Right renal pelvis (tissue), 4 donors: ENCODE measurements at places on chromosomes 5 and 9. TPM values are rescaled to one million over a fixed set of nuclear protein-coding genes. Genes with fewer than 3 reads are reported as not detected.

DNA sequence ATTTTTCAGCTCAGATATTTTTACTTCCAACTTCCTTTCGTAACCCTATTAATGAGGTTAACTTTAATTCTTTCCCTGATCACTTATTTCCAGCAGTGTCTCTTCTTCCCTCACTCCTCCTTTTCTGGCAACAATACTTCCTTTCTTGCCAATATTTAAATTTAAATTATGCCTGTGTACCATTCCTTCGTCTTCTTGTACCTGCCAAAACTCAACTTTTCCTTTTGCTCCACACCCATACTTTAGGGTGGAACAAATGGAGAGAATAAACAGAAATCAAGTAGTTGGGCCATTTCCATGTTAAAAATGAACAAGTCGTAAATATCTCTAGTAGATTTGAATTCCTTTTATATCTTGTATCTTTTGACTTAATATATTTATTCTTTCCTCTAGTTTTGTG, 66.0 kb downstream of the FER start:
- no peak for DNase-seq

- DNase-seq, result no peak
Observed at GRCh38 chr9:100591139-100591538, 13.3 kb downstream of the CAVIN4 start.

DNA sequence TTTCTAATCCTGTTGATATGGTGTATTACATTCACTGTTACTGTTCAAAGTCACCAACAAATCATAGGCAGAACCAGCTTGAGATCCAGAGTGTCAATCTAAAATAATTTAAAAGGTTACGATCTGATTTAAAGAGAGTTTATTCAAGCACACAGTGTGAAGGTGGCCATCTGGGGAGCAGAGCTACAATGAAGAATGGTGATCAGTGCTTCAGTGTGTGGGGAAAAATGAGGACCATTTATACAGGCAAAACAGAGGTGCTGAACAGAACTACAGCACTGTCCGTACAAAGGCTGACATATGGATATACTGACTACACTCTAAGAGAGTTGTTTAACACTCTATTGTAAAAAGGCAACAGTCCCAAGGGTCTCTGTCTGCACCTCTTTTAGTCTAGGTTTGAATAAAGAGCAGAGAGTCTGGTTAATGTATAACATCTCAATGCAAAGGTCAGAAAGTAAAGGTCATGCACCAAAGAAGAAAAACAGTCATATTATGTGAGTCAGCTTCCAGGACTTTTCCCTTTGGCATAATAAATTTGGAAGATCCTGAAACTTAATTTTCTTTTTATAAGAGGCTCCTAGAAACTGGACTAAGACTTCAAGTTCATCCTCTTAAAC, 29.7 kb upstream of the TDRD7 start:
- DNase-seq, result peak; percentile 38

GRCh38 chr9:97602430-97602829, 30.7 kb downstream of the TSTD2 start:
- no peak for DNase-seq

DNA sequence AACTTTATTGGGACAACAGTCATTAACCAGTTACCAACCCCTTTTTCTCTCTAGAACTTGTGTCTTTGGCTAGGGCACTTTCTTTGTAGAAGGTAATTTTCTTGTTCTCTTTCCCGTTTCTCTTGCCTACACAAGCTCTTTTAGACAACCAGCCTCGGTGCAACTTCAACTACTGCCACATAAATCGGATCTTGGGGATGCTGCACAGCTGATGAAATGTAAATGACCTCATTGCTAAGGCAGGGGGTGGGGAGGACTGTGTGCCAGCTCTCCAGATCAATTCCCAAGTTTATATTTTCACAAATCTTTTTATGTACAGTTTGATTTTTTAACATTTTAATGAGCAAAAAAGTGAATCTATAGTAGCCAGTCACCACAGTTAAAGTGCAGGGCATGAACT, 157.6 kb downstream of the DENND1A start:
- no peak for DNase-seq

DNA sequence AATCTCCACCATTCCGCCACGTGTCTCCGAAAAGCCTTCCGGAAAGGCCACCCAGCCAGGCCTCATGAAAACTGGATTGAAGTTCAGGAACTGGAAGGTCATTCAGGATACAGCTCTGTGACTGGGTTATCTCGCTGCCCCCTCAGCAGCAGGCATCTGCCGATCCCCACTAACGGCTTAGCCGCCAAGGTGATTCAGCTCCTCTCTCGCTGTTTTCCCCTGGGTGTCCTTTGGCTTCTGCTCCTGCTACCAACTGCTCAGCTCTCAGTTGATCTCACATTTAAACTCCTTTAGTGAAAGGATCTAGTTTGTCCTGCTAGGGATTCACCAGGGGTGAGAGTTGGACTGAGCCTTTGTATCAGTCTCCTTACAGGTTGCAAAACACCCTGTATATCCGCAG, 2.2 kb upstream of the GDNF start:
- DNase-seq, result no peak

GRCh38 chr5:10612251-10612650, 48.4 kb downstream of the ANKRD33B start:
- no peak for DNase-seq

- DNase-seq, result no peak
Observed at GRCh38 chr9:87428659-87429058, 69.0 kb upstream of the DAPK1 start.

DNA sequence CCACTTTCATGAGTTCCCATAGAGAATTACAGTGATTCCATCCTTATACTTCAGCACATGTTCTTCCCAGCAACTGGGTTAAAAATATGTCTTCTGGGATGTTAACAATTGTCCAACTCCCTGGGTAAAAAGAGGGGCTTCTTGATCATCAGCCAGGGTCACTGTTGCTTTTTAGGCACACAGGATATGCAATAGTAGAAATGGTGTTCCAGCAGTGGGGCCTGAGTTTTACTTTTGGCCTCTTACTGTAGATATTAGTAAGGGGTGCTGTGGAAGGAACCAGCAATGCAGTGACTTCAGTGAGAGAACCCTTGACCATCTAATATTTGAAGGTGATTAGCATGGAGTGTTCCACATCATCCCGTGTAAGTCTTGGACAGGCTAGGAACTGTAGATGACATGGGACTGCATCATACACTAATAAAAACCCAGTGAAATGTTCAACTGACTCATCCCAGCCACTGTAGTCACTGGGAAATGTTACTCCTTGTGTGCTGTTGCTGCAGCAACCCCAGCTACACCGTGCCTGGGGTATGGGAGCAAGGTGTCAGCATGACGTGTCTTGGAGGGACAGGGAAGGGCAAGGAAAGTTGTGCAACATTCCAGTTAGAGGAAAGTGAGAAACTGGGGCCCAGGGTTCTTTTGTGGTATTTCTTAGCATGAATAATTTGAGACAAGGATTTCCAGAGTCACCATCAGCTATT, 610.9 kb downstream of the RAB3C start:
- no peak for DNase-seq

DNA sequence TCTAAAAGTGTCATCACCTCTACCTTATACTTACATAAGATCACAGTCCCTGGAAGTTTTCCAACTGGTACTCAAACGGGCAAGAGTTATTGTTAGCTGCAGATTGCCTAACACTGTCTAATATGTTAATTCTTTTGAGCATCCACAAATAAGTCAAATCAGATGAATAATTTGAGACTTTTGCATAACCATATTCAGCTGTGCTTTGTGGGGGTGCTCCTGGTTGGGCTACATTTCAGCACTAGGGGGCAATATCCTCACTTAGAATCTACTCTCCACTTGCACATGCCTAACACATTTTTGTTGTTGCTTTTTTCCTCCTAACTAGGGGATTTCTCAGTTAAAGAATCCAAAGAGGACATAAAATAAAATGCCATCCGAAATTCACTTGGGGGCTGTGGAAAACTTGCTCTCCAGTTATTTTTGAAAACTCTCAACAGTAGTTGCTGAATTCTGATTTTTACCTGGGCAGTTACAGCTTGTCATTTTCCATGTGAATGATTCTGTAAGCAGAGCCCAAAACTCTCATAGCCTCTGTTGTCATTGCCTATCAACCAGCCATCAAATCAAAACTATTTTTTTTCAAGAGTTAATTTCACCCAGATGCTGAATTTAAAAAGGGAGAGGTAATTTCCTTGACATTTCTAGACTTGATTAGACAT, 71.5 kb downstream of the TRIM36 start:
- DNase-seq, result no peak

DNA sequence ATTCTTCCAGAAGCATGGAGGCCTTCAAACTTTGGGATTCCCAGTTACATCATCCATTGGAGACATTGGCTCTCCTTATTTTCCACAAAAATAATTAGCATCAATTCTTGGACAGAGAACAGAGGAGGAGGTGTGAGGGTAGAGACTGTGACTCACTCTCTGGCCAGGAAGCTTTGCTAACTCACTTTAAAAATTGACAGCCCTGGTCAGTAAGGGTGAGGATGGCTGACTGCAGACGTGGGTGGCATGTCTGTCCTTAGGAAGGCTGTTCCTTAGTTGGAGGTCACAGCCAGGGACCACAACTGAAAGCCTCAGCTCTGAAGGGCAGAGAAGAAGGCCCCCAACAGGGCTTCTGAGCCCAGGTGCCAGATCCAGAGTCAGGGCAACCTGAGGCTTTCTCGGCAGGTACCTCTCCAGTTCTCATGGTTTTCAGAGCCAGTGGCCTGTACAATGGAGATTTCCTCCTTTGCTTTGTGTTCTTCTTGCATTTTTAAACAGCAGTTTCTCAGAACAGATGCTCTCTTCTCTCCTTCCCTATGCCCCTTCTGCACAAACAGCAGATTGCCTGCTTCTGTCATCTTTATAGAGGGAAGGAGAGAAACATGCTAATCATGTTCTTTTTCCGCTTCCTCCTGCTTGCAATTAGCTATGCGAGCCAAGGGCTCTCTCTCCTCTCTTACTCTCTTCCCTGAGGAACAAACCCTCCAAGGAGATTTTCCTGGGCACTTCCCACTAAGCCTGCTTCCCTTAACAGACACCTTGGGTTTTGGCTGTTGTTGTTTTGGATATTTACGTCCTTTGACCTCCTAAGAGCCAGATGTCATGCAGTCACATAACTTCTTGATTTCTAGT, 92.5 kb upstream of the ZNF366 start:
- DNase-seq, result no peak

- no peak for DNase-seq
Observed at GRCh38 chr5:20678386-20678785, 690.4 kb upstream of the CDH18 start.

DNA sequence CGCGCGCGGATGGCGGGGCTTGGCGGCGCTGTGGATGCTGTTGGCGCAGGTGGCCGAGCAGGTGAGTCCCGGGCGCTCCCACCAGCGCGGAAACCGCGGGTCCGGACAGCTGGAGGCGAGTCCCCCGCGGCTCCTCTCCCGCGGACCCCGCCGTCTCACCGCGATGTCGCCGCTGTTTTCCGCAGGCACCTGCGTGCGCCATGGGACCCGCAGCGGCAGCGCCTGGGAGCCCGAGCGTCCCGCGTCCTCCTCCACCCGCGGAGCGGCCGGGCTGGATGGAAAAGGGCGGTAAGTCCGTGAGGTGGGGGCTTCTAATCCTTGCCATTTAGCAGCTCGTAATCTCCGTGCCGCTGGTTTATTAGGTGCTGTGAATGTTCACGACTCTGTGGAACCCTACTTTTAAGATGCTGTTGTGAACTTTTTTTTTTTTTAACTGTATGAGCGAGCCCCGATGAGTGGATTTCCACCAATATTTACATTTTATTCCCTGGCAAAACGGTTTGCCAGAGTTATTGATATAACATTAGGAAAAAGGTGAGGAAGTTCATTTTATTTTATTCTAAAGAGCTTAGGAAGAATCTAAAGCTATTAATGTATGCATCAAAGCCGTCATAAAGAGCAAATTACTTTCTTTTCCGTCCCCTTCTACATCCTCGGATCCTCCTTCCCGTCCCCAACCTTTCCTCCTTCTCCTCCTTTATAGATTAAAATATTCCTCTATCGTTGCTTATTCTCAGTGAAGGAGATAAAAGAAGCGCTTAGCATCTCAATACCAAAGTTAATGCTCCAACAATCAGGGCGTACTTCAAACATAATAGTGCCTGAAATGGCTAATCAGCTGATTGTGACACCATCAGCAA, 579 bp downstream of the ADAMTS16 start:
- no peak for DNase-seq

DNA sequence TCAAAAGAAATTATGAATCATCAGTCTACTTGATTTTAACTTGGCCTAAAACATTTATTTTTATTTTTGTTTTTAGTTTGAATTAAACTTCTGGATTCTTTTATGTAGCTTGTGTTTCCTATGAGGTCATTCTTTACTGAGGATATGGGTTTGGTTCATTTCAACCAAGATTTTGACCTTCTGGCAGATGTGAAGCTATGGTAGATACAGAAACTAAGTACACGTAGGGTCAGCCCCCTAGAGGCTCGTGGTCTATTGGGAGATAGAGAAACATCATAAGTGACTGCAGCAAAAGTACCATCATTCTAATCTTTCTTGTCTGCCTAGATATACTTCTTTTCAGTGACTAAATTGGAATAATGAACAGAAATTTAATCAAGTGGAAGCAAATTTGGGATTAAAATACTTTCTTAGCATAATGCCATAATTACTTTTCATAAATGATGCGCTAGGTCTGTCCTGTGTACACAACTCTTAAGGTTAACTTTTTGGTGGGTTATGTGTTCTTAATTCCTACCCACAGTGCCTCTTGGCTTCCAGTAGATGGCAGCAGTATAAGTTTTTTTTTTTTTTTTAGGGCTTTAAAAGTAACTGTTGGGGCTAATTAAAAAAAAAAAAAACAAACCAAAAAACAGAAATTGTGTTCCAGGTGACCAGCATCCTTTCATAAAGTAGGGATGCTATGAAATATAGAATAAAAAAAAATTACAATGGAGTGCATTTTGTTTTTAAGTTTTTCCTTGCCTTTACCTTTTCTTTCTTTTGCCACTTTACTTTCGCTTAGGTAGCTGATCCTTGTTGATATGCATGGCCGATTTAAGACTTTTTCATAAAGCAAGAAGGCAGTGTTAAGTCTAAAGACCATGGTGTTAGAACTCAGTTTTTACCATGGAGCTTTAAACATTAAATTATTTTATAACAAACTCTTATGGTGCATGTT, 49.9 kb downstream of the LRRTM2 start:
- DNase-seq, result no peak

DNA sequence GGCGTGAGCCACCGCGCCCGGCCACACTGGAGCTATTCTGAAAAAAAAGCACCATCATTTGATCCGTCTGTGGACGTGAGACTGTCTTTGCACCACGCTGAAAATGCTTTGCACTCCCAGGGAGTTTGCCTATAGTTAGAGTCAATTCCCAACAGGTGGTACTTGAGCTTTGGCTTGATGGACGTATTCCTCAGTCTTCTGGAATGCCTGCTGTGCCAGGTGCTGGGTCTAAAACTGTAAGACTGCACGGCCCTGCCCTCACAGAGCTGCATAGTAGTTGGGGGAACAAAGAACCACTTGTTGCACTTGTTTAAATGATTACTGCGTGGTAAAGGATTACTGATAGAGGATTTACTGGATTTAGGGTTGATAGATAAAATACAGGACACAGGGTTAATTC, 3.4 kb upstream of the CCNO start:
- DNase-seq, result no peak

The HAVCR1 gene
- polyA plus RNA-seq, result 2.1 TPM

The TMEM174 gene
- polyA plus RNA-seq, result 22.4 TPM

The SHOC1 gene
- polyA plus RNA-seq, result 0.67 TPM

The STPG3 gene
- polyA plus RNA-seq, result 2.3 TPM

The GADD45G gene
- polyA plus RNA-seq, result 2.7 TPM

The ZNF454 gene
- 5.9 TPM for polyA plus RNA-seq

The MELK gene
- 21.9 TPM for polyA plus RNA-seq

The PCDHB3 gene
- polyA plus RNA-seq, result 3.9 TPM

The TGFBI gene
- polyA plus RNA-seq, result 249 TPM

The CD74 gene
- polyA plus RNA-seq, result 300 TPM
